ENCODE measurements at places on chromosomes 3 and 15.

- peak; percentile 32 for DNase-seq
Measured at GRCh38 chr3:50050361-50050760, 38.4 kb upstream of the RBM5 start.

GRCh38 chr3:87822563-87822962, 236.2 kb downstream of the CGGBP1 start:
- no peak for DNase-seq

DNA sequence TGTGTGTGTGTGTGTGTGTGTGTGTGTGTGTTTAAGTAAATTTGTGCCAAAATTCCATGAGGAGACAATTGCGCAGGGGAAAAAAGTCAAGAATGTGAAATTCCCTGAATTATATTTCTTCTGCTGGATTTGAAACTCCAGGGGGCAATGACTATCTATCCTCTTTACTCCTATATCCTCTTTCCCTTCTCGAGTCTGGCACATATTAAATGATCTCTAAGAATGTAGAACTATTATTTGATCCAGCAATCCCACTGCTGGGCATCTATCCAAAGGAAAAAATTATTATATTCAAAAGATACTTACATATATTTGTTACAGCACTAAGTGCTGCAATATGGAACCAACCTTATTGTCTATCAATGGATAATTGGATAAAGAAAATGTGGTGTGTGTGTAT, 350.1 kb upstream of the ADAMTS9 start:
- DNase-seq, result no peak

DNA sequence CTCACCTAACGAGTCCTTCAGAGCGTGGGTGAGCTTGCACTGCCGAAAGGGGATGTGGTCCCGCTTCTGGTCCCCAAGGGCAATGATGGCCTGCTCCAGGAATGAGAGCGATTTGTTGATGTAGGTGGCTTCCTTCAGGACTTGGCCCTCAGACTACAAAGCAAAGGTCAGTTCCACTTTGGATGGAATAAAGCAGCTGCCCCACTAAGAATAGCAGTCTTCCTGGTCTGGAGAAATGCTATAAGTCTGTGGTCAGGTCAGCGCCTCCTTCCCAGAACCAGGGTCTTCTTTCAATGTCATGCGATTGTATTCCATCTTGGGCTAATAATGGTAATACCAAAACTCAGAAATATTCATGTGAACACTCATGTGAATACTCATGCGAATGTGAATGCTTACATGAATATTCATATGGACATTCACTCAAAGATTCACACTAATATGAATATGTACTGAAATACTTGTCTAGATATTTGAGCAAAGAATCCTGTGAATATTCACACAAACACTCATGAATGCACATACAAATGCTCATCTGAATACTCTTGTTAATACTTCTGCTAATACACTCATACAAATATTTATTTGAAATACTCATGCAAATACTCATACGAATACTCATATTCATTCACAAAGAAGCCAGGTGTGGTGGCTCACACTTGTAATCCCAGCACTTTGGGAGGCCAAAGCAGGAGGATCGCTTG, 16.7 kb downstream of the KIF9 start:
- DNase-seq, result no peak

DNA sequence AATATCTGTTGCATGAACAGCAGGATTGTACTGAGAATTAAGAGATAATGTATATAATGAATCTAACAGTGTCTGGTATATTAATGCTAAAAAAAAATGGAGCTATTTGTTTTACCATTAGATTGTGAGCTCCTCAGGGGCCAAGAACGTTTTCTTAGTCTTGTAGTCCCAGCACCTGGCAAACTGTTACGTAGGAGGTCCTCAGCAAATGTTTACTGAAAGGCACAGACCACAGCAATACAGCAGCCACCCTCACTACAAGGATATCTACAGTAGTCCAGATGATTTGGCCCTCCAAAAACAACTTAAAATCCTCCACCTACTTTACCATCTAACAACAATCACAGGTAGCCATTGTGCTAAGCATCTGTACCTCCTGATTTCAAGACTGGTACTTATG, 59.7 kb downstream of the MSL2 start:
- DNase-seq, result no peak

- peak; percentile 48 for DNase-seq
Measured at GRCh38 chr3:7710284-7710683, 791.3 kb upstream of the LMCD1 start.

GRCh38 chr15:61076598-61077170, 152.4 kb downstream of the RORA start:
- DNase-seq, result no peak

DNA sequence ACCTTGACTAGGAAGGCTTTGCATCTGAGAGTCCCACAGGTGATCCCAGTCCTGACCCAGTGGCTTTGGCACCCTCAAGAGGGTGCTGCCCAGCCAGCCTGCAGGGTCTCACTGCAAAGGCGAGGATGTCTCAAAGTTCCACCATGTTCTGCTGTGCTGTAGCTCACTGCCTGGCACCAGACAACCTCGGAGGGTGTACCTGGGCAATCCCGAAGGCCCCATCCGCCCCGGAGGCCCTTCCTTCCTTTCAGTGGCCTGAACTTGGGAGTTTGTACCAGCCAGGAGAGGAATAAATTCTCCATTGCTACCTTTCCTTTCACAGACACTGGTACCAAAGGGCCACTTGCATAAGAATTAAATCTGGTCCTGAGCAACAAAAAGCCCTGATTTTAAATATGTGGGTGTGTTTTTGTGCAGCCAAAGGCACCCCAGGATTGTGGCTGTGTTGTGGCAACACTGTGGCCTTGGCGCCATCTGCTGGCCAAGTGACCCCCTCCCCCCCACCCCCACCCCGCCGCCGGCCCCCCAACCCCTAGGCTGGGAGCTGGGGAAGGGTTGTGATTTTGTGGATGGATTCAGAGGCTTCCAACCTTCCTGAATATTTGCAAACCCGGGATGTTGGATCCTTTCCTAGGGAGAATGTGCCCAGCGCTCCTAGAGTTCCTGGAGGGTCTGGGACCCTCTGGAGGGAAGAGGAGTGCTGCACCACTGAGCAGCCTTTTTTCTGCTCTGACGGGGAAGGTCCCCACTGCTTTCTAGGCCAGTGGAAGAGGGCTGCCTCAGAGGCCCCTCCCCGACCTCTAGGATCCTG, 9.7 kb upstream of the PTPN23 start:
- peak; percentile 62 for DNase-seq

DNA sequence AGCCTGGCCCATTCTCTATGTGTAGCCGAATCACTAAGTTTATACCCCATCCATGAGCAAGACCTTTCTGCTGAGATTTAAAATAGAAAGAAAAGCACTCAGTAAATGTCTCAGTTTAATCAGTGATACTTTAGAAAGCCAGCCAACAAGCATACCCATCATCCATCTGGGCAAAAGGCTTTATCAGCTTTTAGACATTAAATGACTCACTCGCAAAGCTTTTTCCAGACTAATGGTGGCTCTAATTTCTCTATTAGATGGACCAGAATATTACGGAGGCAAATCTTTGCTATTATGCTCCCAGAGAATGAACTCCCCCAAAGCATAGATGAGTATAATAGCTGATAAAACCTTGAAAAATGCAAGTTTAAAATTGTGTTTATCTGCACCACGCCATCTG, 727.8 kb downstream of the GBE1 start:
- DNase-seq, result no peak

DNA sequence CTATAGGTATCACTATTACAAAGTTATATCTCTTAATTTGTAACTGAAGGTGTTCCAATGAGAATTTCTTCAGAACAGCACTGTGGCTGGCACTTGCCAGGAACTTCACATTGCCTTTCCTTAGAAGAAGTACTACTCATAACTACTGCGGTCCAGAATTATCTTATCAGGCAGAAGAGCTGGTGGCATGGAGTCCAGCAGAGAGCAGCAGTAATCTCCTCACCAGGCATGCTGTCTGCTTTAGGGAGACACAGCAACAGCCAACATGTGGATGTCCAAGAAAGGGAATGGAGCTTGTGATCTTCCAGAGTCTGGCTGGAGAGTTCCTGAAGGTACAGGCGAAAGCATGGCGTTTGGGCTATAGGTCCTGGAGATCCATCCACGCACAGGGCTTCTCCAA, 919.7 kb upstream of the NR2F2 start:
- no peak for DNase-seq

DNA sequence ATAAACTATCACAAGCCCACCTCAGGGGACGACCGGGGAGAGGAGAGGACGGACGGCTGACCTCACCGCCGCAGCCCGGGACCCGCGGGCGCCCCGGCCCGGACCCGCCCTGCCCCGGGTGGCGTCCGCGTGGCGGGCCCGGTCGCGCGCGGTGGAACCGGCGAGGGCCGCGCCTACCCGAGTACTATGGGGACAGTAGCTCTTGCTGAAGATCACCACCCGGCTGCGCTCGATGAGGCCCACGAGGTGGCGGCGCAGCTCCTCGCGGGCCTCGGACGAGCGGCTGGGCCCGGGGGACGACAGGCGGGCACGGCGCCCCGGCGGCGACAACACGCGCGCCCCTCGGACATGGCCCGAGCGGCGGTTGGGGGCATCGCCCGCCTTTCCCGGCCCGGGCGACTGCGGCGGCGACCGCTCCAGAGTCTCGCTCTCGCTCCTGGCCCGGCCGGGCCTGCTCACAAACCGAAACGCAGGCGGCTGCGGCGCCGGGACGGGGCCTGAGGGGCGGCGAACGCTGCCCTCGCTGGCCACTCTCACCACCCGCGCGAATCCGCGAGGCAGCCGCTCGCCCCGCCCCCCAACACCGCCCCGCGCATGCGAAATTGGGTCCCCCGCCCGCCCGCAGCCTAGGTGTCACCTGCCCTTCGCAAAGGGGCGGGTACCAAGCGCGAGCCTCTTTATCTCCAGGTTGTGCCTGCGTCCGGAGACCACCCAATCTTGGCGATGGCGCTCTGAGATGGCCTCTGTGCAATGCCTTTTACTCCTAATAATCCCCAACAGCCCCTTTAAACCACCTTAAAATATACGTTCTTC, at the start of gene TXNRD3:
Gene TXNRD3, minus strand, starts transcription at position 554 of the 813 bp plus-strand sequence.
- peak; percentile 74 for DNase-seq

GRCh38 chr15:80180468-80180867, 27.7 kb downstream of the FAH start:
- no peak for DNase-seq

DNA sequence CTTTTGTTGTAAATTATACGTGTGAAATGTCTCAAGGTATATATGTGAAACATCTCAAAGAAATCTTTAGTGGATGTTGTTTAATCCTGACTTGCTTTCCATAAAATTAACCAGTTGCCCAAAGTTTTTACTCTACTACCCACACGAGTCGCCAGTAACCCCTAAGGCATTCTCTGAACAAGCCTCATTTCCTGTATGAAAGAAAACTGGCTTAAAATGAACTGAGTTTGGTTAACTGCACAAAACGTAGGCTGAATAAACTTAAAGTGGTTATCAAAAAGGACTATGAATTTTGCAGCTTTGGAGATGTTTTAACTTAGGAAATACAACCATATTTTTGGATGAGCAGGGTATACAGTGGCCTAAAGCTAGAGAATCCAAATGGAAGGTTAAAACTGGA, 2.7 kb upstream of the APPL1 start:
- DNase-seq, result no peak

DNA sequence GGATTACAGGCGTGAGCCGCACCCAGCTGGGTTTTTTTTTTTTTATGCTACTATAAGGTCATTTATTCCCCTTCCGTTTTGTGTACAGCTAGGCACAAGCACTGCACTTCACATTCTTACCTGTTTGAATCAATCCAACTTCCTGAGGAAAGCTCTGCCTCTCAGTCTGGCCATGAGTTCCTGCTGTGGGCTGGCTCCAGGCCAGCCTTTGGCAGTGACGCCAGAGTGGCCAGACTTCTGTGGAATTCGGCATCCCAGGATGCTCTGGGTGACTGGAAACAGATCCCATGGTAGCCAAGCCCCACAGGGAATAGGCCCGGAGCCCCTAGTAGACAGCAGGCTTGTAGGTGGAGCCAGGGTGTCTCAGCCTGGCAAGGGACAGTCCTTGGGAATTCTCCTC, 21.5 kb upstream of the TIMP4 start:
- no peak for DNase-seq

GRCh38 chr3:69300296-69300695, 85.6 kb downstream of the FRMD4B start:
- no peak for DNase-seq

DNA sequence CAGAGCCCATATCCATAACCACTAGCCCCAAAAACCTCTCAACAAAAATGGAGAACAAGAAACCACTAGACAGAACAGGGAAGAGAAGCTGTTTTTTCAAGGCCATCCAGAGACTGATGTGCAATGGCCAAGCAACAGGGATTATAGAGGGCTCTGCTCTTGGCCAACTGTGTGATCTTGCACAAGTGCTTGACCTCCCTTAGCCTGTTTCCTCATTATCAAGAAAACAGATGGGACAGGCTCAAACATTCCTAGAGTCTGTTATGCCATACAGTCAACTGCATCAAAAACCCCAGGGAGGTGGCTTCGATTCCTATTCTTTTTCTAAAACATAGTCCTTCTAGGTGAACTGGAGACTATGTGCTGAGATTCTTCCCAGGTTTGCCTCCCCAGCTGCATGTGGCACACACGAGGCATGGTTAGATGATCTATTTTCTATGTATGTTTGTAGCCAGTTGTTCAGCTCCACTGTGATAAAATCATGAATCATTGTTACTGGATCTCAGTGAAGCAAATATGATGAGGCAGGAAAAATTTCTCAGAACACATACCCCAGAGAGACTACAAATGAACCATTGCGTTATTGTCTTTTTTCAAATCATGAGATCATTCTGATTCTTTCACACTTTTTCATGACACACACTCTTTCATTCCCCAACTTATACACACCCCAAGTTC, 132.9 kb upstream of the TGFBR2 start:
- DNase-seq, result peak; percentile 11

- peak; percentile 92 for DNase-seq
Measured at GRCh38 chr3:197791113-197791891, at the start of gene LRCH3. Gene LRCH3, plus strand, starts transcription at chr3:197791254. Its CDS starts 25 bp downstream, at chr3:197791279.

DNA sequence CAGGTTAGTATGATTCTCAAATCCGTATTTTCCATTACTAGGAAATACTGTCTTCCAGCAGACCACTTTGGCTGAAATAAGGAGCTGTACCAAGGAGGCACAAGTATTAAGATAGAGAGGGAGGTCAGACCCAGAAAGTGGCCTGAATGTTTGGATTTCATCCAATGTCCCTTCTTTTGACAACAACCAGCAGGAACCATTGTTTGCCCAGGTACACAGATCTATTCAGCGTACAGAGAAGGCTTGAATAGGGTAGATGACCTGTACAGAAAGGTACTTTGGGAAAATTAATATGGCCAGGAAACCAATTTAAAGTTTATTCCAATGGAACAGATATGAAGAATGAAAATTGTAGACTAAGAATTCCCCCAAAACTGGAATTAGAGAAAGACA, 12.6 kb downstream of the MTHFS start:
- no peak for DNase-seq

Measured in hematopoietic multipotent progenitor cell treated with erythropoietin and hydrocortisone succinate and interleukin-3 and kit ligand, for 4 days (in vitro differentiated cells).